ENCODE measurements at places on chromosomes 5 and 9.

DNA sequence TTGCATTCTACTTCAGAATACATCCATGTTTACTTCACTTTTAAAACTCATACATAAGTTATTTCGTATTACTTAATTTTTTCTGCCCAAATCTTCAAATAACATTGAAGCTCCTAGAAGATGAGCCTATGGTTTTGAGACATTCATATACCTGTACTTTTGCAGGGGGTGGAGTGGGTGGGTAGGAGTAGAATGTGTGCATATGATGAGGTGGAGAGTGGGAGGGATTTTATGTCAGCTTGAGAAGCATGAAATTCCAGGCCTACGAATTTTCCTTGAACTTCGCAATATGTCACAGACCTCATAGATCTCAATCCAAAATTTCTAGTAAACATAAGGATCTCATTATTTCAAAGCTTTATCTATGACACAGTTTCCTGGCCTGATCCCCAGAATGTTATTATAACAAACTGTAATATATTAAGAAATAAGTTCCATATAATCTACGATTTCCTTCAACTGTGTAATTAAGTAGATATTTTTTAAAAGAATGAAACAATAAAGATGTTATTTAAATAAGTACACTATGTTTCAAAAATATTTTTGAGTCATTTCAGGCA, 19.7 kb upstream of the MOB3B start:
- no peak for DNase-seq

GRCh38 chr9:137301081-137301947, 757 bp downstream of the NRARP start:
- peak; percentile 75 for DNase-seq

DNA sequence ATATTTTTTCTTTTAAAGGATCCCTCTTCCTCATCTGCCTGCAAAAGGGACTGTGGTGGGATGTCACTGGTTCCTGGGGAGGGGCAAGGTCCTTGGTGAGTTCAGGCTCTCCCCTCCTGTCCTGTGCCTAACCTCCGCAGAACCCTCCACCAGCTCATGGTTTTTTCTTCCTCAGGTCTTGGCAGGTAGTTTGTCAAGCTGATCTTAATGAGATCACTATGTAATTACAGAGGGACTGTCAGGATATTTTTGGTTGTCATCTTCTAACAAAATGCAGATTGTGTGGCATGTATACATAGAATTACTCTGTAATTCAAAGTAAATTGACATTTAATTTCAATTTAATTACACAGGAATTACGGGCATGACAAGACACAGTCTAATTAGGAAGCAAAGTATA, 150.3 kb upstream of the SEMA6A start:
- DNase-seq = no peak

GRCh38 chr9:93458712-93459111, 5.3 kb upstream of the FAM120AOS start:
- no peak for DNase-seq

- DNase-seq = no peak
These were observed 419.9 kb upstream of the DAP start for GRCh38 chr5:11180890-11181289.

DNA sequence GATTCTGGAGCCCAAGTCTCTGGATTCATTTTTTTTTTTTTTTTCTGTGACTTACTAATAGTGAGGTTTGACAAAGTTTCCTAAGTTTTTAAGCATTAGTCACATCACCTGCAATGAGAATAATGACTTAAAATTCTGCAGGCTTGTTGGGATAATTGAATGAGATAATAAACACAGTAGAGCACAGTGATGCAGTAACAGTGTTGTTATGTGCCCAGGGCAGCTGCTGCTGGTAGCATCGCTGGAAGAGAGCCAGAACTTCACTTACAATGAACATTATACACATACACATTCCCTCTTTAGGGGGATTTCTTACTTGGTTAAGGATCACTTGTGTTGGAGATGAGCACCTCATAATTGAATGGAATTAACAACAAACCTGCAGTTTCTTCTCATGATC, 78.9 kb downstream of the ALDH7A1 start:
- DNase-seq = peak; percentile 72

GRCh38 chr5:65032250-65032649, 263.5 kb downstream of the CWC27 start:
- no peak for DNase-seq

DNA sequence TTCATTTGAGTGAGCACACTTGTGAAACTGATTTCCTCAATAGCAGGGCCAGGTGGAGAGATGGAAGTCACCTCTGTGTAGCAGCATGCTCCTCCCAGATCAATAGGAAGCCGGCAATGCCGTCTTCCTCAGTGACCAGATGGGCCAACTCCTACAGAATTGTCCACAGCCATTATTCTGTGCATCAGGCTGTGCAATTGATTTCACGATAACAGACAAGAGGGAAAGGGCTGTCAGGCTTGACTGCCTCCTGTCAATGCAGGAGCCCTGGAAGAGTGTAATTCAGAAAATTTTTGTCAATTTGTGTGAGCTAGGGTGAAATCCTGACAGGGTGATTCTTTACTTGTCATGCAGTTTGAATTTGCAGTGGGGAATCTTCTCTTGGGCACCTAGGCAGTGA, 838.4 kb upstream of the NUDT12 start:
- peak; percentile 39 for DNase-seq

DNA sequence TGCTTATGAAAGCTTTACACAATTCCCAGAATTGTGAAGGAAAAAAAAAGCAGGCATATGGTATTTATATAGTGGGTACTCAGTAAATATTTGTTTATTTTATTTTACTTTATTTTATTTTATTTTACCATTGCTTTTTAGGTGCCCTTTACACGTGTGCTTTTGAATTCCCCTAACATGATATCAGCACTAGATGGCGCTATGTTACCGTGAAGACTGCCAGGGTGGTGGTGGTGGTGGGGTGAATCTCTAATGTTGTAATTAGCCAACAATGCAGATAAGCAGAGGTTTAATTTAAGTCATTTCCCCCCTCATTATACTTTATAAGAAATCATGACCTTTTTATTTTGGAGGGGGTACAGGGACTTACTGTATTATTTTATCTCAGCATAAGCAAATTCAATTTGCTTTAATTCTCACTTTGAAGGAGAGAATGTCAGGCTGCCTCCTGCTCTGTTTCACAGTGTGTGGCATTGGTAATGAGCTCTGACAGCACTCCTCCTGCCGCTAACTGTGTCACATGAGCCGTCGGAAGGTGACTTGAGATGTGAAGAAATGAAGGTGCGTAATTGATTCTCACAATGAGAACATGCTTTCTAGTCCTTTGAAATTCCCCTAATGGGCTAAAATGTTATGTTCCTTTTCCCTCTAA, 165.6 kb downstream of the YTHDC2 start:
- DNase-seq = peak; percentile 45

- no peak for DNase-seq
These were observed 84.0 kb downstream of the ERP44 start for GRCh38 chr9:100014846-100015245.

DNA sequence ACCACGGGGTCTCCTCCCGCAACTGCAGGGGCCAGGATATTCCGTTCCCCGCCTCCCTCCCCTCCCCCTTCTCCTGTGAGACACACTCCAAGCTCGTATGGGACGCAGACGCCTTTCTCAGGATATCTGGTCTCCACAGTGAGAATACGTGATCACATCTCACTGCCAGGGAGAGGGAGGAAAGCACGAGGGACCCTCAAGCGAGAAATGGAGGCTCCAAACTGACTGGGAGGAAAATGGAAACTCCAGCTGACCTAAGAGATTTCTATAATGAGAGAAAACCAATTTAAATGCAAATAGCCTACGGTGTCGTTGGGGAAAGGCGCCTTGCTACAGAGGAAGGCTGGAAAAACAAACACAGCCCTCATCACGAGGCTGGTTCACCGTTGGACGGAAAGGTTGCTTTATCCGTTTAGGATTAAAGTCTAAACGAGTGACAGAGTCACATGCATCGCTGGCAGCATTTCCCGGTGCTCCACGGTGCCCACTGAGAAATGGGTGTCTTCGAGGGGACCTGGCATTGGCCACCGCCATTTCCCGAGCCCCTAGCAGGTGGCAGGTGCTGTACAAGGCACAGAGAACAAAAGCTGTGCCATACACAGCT, 116.9 kb upstream of the CPEB4 start:
- no peak for DNase-seq

DNA sequence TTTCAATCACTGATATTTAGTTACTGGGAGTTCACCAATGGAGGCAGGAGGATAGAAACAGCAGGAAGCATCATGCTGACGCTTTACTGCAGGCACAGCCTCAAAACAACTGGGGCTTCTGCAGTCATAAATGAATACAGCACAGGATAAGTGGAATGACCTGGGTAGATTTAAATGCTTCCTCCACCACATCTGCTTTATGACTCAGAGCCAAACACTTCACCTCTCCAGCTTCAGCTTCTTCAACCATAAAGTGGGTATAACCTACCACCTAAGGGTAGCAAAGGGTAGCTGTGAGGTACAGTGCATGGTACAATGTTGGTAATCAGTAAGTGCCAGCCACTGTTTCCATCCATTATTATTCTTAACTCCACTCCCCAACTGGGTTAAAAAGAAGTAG, 28.4 kb downstream of the RASEF start:
- no peak for DNase-seq

DNA sequence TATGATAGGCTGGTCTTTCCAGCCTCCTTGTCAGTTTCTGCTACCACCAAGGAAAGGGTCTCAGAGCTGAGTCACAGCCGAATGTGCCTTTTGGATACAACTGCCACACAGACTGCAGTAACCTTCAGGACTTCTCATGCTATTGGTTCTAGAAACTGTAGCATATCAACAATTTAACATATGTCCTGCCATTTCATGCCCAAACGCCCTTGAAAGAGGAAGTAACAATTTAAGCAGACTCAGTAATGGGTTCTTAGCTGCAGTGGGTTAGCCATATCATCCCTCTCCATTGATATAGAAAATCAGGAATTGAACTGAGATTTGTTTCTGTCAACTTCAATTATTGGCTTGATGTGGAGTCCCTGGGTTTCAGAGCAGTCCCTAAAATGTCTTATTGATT, 4.1 kb upstream of the CLK4 start:
- DNase-seq = no peak

DNA sequence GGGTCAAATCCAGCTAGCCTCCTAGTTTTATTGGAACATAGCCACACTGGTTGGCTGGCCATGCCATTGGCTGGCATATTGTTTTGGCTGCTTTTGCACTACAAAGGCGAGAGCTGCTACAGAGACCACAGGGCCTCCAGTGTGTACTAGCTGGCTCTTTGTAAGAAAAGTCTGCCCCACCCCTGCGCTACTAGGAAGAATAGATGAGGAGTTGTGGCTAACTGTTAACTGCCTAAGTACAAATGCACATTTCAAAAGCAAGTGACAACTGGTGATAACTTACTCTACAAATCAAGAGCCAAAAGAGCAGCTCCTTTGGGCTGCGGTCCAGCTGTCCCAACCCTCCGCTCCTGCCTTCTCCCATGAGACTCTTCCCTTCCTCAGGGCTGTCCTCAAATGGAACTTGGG, 63.9 kb downstream of the SERINC5 start:
- DNase-seq = no peak

- no peak for DNase-seq
These were observed 37.1 kb downstream of the BARX1 start for GRCh38 chr9:93918061-93918460.

DNA sequence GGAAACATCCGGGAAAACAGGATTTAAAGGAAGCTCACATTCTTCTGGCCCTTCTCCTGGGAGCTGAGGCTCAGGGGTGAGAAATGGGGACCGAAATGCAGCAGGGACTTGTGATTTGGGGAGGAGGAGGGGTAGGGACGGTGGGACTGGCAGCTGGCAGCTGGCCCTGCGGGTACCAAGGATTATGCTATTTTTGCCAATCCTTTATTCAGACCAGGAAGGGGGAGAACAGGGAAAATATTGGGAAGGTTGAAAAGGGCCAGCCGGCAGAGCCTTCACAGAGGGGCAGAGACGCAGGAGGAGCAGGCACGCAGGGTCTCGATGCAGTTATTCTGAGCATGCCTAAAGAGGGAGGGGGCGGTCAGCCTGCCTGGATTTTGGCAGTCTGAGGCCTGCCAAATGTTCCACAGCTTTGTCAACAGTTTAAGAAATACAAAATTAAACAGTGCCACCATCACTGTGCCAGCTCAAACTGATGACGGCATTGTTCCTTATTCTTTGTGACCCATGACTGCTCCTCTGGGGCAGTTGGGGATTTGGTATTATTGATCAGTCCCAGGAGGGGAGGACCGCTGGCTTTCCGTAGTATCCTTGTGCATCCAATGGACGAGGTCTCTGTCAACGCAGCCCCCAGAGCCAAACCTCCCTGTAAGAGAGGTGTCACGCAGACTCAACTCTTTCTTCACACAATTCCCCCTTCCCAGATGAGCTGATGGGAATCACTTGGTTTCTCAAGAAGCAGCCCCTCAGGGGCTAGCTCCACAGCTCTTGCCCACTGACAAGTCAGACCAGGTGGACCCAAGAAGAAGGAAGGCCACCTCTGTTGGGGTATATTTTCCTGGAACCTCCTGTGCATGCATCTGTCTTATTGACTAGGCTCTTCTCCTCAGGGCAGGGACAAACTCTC, 553.3 kb downstream of the BNC2 start:
- DNase-seq = no peak

DNA sequence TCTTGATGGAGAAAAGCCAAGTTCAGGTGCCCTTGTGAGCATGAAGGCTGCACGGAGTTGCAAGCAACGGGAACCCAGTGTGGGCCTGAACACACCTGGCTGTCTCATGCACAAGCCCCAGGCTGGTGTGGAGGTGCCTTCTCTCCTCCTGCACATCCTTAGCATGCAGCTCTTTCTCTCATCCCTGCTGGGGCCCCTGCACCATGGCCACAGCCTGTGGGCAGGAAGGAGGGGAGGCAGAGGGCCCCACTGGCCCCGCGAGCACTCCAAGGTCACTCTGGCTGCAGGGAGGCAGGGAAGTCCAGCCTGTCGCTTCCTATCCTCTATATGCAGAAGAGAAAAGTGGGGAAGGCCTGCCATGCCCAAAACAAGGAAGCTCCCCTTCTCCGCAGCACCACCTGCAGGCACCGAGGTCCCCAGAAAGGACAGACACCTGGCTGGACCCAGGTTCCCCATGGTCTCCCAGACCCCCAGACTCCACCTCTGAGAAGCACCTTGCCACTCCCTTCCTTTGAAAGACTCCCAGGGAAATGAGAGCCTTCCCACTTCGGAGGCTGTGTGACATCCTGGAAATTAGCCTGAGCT, 18.6 kb downstream of the STKLD1 start:
- no peak for DNase-seq

- no peak for DNase-seq
These were observed 26.2 kb downstream of the GOLPH3 start for GRCh38 chr5:32147959-32148358.

DNA sequence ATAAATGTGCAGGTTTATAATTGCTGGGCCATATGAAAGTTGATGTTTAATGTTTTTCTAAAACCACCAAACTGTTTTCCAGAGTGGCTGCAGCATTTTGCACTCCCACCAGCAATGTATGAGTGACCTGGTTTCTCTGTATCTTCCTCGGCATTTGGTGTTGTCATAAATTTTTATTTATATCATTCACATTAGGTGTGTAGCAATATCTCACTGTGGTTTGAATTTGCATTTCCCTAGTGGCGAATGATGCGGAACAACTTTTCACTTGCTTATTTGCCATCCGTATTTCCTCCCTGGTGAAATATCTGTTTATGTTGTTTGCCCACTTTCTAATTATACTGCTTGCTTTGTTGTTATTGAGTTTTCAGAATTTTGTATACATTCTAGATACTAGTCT, 295.7 kb upstream of the TUT7 start:
- DNase-seq = no peak

All from BE2C (cell line).